ENCODE measurements at places on chromosomes 3 and 15.

DNA sequence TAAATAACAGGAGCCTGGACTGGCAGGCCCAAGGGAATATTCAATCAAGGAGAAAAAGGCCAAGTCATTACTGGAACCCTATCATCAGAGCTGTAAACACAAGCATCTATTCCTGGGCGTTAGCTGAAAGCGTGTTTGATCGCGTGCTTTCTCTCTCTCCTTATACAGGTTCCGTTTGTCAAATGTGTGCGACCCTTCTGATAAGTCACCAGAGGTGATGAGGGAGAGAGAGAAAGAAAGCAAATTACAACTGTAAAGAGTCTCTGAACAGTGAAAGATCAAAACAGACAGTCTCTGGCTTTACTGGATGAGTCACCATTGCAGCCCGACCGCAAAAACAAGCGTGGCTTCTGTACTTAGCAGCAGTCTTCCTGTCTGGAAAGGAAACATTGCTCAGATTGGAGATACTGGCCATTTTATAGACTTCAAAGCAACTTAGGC lies 39.5 kb upstream of the TPRG1 start:
- peak; percentile 82 for DNase-seq

DNA sequence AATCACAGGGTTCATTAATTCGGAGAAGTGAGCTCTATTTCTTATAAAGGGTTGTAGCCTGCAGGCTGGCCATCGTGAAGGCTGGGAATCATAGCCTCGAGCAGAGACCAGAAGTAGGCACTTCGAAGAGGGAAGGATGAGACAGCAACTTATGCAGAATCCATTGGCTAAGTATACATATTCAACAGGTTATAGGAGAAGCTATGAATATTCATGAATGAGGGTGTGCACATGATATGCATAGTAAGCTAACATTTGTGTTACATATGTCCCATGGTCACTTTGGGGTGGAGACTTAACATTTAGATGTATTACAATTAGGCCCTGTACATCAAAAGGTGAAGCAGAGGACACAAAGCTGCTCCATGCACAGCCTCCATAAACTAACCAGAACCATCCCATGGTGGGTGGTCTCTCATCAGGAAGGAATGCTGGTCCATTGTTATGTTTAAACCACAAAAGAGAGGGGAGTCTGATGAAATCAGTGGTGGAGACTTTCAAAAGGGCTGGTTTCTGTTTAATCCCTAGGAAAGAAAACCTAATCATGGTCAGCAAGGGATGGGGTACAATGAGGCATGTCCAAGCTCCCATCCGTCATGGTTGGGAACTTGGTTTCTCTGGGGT lies 80.8 kb upstream of the FHIT start:
- DNase-seq, result no peak

DNA sequence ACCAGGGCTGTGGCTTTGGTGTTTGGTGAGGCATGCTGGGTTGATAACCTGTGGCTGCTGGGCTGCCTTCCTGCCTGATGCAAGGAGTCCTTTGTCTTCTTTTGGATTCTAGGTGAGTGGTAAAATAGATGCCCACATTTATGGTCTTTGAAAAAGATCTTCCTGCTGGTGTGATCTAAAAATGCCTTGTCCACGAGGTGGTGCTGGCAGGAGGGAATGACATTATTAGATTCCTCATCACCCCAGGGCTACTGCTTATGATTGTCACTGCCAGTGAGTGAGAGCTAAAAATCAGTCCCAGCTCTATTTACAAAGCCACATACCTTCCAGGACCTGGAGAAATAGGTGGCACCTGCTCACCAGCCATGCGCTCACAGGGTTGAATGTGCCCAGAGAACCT lies 355.5 kb upstream of the ROPN1 start:
- DNase-seq, result no peak

- peak; percentile 68 for DNase-seq
These were observed at the start of gene SEMA3F for GRCh38 chr3:50154840-50155490. SEMA3F (plus strand) TSS chr3:50155324; CDS start chr3:50159623, 4,299 bp downstream.

DNA sequence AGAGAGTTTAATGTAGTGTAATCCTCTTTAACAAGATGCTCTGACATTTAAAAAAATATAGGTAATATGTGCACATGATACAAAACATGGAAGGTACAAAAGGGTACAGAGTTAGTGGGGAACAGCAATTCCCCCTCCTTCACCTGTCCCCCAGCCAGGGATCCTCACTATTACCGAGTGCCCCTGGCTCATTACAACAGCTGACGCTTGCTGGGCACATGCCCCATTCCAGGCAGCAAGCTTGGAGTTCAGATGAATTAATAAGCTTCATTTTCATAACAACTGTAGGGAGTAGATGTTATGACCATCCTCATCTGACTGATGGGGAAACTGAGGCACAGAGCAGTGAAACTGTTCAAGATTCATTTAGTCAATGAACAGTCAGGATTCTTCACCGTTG lies 41.2 kb downstream of the PCSK6 start:
- DNase-seq, result no peak

GRCh38 chr15:98442901-98443300 lies 205.4 kb upstream of the IGF1R start:
- no peak for DNase-seq

DNA sequence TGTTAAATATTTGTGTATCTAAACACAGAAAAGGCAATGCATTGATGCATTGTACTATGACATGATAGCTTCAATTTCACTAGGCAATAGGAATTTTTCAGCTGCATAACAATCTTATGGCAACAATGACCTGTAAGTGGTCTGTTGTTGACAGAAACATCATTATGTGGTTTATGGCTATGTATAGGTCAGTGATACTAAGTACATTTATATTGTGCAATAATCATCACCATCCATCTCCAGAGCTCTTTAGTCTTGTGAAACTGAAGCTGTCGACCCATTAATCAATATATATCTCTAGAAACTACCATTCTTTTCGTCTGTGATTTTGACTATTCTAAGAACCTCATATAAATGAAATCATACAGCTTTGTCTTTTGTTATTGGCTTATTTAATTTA lies 200.1 kb upstream of the ZNF717 start:
- DNase-seq, result no peak

DNA sequence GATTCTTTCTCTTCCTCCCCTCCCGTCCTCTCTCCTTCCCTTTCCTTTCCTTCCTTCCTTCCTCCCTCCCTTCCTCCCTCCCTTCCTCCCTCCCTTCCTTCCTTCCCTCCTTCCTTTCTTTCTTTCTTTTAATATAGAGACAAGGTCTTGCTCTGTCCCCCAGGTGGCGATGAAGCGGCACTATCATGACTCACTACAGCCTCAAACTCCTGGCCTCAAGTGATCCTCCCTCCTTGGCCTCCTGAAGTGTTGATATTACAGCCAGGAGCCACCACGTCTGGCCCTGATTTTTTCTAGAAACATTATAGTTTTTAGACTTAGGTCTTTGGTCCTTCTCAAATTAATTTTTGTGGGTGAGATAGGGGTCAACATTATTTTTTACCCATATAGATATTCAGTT lies 15.5 kb downstream of the GRM2 start:
- DNase-seq, result no peak

DNA sequence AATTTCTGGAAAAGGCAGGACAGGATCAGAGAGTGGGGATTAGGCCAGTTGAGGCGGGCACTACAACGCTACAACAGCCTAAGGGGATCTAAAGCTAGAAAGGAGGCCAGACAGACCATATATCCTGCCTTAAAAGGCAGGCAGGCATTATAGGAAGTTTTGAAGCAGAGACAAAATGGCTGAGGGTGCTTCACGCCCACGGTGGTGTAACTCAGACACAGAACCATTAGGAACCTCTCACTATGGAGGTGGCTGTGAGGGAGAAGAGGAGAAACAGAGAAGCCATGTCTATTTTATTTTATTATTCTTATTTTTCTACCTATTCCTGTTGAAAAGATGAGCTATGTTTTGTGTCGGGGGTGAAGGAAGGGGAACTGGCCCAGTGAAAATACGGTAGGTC lies 2.1 kb upstream of the USP4 start:
- DNase-seq, result no peak

DNA sequence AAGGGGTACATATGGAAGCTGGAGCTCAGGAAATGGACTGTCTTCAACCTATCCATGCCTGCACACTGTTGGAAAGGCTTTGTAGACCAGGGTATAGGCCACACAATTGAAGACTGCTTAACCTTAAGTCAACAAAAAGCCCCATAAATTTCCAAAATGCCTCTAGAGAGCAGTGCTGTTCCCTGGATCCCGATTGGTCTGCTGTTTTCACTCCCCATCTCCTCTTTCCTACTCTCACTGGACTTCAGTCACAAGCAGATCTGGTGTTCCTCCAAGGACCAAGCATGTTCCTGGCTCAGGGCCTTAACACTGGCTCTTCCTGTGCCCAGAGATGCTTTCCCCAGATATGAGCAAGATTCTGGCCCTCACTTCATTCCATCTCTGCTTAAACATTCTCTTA lies 22.8 kb upstream of the LRRC34 start:
- DNase-seq, result no peak

DNA sequence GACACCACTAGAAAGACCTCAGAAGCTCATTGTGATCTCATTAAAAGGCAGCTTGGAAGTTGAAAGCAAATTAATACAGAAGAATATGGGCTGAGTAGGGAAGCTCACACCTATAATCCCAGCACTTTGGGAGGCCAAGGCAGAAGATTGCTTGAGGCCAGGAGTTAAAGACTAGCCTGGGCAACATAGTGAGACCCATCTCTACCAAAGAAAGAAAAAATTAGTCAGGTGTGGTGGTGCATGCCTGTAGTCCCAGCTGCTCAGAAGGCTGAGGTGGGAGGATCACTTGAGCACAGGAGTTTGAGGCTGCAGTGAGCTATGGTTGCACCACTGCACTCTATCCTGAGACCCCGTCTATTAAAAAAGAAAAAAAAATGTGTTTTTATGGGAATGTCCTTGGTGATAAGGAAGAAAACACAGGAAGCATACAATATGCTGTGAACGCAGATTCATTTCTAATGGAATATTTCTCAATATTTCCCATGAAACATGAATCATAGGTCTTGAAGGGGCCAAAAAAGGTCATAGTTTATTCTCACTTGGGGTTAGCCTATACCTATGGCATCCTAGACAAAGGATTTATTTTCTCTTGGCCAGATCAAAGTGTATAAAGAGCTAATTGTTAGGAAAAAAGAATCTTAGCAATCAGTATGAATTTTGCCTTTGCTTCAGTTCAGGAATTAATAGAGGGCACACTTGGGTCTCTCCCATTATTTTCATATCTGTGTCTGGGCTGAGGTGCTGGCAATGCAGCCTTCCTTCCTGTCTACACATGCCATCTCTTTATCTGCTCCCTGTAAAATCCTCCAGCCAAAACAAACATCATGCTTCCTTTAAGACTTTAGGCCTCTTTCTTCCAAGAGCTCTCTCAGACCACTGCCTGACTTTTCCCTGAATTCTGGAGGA lies 98.2 kb downstream of the FNDC3B start:
- DNase-seq, result no peak

DNA sequence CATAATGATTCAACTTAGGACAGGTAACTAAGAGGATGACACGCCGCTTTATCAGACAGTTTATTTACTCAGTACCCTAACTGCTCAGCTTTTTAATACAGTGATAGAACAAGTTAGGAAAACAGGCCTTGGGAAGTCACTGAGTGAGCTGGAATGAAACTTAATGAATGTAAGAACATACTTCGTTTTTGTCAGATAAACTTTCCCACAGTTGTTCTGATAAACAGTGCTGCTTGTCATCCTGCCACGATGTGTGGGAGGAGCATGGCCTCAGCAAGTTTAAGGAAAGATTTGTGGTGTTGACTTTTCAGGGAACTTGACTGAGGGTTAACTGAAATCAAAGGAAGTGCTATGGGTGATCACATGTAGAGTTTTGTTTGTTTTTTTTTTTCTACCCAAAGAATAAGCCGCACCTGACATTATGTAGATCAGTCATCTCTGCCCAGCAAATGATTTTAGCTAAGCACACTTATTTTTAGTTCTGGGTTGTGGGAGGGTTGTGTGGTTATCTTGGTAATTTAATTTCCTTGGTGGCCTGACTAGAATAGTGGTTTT lies 5.6 kb upstream of the P2RY14 start:
- peak; percentile 35 for DNase-seq

DNA sequence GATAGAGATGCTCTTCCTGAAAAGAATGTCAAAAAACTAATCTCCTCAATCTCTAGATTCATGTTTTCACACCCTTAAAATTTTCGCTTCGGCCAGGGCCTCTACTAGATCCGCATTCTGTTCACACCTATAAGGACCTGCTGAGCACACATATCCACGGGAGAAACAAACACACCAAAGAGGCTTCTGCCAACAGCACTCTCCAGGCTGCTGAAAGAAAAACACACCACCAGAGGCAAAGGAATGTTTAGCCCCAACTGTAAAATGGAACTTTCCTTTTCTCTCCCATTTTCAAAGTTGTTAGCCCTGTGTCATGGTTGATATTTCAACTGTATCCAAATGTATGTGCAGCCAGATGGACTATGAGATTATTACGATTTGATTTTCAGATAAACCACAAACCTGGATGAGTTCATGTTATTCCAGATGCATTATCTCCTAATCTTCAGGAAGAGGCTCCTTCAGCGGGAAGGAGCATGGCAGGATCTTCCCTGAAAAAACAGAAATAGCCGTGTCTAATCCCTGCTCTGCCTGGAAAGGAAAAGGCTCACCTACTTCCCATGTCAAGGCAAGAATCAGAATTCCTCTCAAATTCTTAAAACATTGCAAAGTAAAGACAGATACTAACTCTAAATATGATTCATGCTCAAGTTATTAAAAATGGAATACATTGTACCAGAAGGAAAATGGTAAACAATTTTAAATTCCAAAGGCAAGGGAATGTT lies 442.7 kb upstream of the NR2F2 start:
- DNase-seq, result no peak

- no peak for DNase-seq
These were observed 37.1 kb downstream of the SEC22C start for GRCh38 chr3:42544492-42545283.
